ENCODE measurements at places on chromosomes 7 and 10.

GRCh38 chr7:159013181-159013690 lies 131.4 kb downstream of the VIPR2 start:
- DNase-seq: no peak

DNA sequence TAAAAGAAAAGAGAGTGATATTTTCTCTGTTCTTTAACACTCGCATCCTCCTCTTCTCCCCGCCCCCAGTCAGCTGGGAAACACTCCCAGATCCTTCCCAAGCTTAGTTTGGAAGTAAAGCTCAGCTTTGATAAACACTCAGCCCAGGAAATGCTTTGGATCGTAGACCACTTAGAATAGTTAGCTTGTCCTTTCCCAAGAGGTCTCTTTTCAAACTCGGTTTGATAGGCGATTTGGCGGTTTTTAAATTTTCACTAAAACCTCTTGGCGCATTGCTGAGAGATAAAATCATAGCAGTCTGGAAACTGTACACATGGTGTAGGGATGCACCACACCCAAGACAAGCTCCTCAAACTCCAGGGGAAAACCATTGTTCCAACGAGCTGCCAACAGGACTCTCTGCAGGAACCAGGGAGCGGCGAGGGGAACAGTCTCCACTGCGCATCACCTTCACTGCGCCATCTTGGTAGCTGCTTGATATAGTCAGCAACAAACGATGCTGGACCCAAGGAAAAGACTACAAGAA lies 22.3 kb downstream of the SMURF1 start:
- peak; percentile 74 for DNase-seq

- no peak for DNase-seq
Measured at GRCh38 chr10:18501198-18501597, 150.2 kb downstream of the NSUN6 start.

- DNase-seq: no peak
Measured at GRCh38 chr7:131726686-131727085, 170.3 kb upstream of the PODXL start.

DNA sequence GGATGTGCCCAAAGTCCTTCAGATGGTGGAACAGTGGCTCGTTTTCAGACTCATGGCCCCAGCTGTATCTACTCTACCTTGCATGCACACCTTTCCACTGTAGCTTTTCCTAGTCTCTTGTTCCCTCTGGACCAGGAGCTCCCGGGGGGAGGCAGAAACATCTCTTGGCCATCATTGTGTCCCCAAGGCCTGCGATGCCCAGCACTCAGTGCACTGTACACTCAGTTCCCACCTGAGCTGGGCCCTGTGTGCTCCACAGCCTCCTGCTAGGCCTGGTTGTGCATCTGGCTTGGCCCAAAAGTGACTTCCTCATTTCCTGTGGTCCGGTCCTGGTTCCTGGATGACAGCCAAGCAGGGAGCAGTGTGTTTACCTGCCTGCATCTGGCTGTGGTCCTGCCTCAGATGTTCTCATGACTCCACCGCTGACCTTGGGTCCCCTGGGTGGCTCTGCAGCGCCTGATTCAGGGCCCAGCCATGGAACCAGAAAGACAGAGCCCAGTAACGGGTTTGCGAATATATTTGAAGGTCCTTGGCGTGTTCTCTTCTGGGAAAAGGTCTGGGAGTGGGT lies 9.9 kb upstream of the DOCK1 start:
- no peak for DNase-seq

Data from fibroblast of pulmonary artery (primary cell).